H7 (cell line): ENCODE measurements at places on chromosomes 12 and 14. TPM values are rescaled to one million over a fixed set of nuclear protein-coding genes. Genes with fewer than 3 reads are reported as not detected.

- no peak for DNase-seq
These were observed 211.5 kb downstream of the PRKD1 start for GRCh38 chr14:29716150-29716549.

Gene TAS2R43
- total RNA-seq = 0.33 TPM in 1 of 2 replicates, not detected in the other

- DNase-seq = peak; percentile 9
These were observed 279.0 kb downstream of the SLC16A7 start for GRCh38 chr12:59874781-59875180.

- peak; percentile 51 for DNase-seq
These were observed 16.9 kb downstream of the LTBP2 start for GRCh38 chr14:74595006-74595735.

- no peak for DNase-seq
These were observed 71.9 kb upstream of the TCL1B start for GRCh38 chr14:95614349-95614748.

Gene RASSF9
- total RNA-seq = 0.41 and 0.87 TPM in 2 replicates

Gene FGF23
- 0.17 and 0.37 TPM in 2 replicates for total RNA-seq

DNA sequence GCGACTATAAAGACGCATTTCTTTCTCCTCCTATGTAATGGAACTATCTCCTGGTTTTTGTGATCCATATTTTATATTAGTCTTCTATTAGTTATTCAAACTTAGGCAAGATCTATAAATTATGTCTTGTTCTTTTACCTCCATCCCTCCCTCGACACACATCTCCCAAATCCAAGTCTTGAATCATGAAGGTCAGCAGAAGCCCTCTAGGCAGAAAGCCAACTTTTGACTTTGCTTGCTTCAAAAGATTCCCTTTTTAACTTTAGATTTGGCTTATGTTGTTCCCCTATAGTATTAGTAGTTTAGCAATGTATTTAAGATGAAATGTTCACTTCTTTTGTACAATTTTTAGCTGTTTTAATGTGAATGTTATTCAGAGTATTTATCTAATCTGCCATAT, 689.8 kb downstream of the SLC6A15 start:
- no peak for DNase-seq
